ENCODE measurements at places on chromosomes 6 and 20. TPM values are rescaled to one million over a fixed set of nuclear protein-coding genes. Genes with fewer than 3 reads are reported as not detected.

DNA sequence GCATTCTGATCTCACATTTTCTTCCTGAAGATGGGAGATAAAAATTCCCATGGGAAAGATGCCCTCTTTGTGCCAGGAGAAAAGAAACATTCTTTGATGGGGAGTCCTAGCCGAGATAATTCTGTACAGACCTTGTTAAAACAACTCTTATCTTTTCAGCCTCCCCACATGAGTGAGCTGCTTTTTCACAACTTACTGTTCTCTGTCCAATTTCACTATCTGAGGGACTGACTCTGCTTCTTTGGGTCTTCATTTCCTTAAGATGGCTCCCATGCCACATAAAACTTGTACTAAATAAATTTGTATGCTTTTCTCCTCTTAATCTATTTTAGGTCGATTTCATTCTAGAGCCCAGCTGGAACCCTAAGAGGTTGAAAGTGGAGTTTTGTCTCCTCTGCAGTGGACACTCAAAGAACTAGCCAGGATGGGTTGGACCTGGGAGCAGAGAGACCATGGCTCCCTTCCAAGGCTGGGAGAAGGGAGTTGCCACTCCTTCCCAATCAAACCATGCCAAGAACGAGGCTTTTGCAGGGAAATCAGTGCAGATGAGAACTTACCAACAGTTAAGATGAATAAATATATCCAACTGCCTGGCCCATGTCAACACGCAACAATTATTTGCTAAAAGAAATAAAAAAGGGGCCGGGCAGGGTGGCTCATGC, 285.8 kb upstream of the SULF2 start:
- peak; percentile 25 for DNase-seq

DNA sequence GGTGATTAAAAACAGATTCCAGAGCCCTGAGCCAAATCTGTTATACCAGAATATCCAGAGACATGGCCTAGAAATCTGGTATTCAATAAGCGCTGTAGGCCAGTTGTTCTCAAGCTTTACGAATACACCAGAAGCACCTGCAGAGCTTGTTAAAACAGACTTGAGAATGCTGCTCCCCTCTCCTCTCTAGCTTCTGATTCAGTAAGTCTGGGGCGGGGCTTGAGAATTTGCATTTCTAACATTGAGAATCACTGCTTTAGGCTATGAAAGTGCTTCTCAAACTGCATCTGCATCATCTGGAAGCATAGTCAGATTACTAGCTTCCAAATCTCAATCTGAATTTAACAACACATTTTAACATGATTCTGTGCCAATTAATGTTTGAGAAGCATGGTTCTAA, 20.5 kb upstream of the MAN1A1 start:
- no peak for DNase-seq

GRCh38 chr6:78966542-78966941, 99.2 kb downstream of the IRAK1BP1 start:
- no peak for DNase-seq

The OXT gene
- not detected for total RNA-seq

The MLIP gene
- not detected for total RNA-seq

Data from fibroblast of villous mesenchyme (primary cell).